ENCODE measurements at places on chromosomes 6 and 20.

DNA sequence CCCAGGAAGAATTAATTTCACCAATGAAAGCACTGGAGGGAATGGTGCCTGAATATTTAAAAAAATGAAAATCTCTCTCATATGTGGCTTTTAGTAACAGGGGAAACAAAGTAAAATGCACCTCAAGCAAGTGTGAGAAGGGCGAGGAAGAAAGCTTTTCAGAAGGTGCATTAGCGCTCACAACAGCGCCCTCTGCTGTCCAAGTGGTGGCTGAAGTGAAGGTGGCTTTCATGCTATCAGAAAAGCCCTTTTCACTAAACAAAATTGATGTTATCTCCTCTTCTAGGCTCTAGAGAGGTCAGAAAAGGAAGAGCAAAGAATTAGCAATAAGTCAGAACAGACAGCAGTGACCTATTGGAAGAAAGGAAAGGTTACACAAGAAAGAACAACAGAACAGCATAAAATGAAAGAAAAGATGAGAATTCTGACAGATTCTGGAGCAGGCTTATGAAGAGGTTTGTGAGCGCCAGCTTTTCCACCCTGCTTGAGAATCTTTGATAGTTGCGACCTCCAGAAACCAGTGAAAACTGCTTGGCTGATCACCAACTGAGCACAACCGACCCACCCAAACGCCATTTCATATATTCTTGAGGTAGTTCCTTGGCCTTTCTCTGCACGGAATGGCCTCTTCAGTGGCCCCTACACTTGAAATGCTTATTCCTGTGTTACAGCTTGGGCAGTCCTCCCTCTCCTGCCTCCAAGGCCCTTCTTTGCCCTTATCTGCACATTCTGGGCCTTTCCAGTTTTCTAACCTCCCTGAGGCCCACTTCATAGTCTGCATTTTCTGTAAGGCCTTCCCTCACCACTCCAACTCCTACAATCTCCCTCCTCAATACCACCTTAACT, 45.3 kb downstream of the SMLR1 start:
- peak; percentile 36 for DNase-seq

DNA sequence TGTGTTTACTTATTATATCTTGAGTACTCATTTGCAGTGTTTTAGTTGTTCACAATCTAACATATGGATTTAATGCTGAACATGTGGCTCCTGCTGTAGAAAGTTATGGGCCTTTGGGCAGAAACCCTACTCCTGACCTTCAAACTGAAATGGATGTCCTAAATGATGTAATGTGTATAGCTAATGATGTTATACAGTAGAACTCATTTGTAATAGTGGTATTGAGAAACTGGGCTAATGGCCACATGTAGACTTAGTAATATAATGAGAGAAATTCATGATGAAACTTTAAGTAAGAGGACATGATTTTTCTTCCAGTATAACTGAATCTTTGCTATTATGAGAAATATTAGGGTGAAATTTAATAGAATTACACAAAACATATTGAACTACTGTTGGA, 121.3 kb upstream of the PTPRK start:
- no peak for DNase-seq

DNA sequence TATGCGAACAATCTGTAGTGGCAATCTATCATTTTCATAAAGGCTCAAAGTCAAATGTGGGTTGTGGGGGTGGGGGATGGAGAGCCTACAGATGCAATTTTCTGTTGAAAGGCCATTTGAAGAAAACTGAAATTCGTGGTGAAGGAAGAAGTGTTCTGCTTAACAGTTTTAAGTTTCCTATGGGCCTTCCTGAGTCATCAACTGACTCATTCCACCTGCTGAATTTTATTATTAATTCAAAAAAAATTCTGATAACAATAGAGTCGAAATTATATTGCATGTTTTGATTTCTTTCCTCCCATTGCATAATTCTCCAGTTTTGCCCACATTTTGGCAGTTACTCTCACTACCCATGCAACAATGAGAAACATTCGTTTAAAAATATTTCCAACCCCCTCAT, 622.3 kb upstream of the ARID1B start:
- no peak for DNase-seq

GRCh38 chr20:38049800-38050199, 16.3 kb downstream of the RPRD1B start:
- no peak for DNase-seq

GRCh38 chr6:120826253-120826652, 508.0 kb downstream of the TBC1D32 start:
- no peak for DNase-seq

DNA sequence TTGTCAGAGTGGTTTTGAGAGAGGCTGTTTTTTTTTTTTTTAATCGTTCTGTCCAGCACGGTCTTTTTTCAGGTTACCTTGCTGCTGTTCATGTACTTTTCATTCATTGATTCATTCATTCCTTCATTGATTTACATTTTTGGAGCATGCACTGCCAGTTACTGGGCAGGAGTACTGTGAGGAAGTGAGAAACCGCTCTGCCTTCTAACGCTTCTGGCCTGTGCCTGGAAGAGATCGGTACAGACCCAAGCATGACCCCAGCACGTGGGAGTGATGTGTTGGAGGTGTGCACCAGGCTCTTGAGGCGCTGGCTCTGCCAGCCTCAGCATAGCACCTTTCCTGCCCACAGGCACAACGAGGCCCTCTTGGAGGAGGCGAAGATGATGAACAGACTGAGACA, 9.1 kb downstream of the RIPK1 start:
- no peak for DNase-seq

DNA sequence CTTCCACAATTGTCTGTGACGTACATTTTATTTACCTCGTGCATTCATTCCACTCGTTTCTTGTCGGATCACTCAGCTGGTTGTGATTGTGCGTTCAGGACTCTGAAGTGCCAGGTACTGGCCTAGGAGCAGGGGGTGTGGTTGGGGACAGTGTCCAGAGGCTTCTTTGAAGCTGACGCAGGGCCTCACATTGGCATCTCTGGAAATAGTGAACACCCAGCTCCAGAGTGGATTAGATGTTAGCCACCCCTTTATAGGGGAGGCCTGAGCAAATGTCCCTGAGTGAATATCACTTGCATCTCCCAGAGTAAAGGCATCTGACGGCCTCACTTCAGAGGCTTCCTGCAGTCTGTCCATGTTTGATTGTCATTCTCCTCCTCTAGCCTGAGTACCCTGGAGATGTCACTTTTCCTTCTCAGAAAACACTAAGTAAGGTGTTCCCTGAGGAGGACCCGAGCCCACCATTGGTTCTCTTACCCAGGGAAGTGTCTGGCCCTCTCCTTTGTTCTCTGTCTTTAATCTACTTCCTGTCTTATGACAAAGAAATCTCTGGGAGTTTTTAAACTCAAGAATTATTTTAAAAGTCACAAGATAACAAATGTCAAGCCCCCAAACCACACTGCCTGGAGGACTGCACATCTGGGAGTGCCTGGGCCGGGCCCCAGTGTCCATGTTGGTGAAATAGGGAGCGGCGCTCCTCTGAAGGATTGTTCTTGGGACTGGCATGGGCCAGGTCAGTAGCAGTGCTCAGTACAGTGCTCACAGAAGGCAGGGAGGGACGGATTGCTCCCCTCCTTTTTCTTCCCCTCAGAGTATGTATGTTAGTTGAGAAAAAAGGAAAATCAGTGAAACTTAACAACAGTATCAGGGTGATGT, 10.8 kb downstream of the STX16 start:
- DNase-seq, result no peak

GRCh38 chr6:11758878-11759277, 19.7 kb downstream of the ADTRP start:
- DNase-seq, result no peak

DNA sequence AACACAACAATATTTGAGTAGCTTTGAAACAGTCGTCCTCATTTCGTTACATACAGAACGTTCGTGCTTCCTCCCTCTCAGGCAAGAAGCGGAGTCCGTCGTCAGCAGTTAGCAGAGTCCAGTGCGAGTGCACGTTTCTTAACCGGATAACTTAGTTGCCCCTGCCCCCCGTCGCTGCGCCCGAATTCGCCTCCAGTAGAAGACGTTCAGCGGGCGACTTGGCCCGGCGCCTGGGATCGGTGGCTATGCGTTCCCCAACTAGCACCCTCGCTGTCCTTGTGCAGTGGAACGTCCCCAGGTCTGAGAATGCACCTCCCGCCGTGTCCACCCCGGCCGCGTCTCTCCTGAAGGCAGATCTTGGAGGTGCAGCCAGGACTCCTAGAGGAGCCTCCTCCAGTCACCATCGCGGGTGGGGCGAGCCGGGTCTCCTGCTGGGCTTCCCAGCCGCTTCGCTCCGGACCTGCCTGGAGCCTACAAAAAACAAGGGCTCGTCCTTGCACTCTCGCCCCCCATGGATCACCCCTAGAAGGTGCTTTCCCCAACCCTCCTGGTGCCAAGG, 910 bp upstream of the PCSK2 start:
- DNase-seq, result no peak

- no peak for DNase-seq
Measured at GRCh38 chr6:148711833-148712654, 34.8 kb upstream of the UST start.
